NCI-H146 (cell line): ENCODE measurements at places on chromosomes 5 and 9.

DNA sequence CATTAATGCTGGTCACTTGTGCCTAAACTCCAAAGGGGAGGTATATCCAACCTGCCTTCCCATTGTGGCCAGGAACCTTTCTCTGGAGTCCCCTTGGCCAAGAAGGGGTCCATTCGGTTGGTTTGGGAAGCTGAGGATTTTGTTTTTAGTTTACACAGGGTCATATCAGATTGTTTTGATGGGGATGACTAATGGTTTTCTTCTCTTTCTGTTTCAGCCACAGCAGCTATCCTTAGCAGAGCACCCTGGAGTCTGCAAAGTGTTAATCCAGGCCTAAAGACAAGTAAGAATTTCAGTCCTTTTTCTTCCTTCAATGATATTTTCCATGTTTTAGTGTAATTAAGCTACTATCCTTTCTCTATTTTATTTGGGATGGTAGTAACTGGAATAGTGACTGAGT, 127.8 kb upstream of the CCDC152 start:
- no peak for DNase-seq

DNA sequence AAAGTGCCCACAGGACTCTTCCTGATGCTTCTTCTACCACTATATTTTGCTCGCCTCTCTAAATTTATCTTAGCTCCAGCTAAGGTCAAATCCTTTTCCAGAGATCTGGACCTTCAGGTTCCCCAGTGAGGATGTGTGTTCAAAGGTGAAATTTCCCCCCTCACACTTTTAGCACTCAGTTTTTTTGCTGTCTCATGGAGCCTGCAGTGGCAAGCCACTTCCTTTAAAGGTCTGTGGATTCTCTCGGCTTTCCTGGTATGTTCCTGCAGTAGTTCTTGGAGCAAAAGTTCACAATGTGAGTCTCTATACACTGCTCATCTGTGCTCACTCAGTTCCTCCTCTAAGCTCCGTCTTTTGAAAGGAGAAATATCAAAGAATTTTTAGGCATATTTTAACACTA, 181.4 kb downstream of the LURAP1L start:
- DNase-seq = peak; percentile 55

DNA sequence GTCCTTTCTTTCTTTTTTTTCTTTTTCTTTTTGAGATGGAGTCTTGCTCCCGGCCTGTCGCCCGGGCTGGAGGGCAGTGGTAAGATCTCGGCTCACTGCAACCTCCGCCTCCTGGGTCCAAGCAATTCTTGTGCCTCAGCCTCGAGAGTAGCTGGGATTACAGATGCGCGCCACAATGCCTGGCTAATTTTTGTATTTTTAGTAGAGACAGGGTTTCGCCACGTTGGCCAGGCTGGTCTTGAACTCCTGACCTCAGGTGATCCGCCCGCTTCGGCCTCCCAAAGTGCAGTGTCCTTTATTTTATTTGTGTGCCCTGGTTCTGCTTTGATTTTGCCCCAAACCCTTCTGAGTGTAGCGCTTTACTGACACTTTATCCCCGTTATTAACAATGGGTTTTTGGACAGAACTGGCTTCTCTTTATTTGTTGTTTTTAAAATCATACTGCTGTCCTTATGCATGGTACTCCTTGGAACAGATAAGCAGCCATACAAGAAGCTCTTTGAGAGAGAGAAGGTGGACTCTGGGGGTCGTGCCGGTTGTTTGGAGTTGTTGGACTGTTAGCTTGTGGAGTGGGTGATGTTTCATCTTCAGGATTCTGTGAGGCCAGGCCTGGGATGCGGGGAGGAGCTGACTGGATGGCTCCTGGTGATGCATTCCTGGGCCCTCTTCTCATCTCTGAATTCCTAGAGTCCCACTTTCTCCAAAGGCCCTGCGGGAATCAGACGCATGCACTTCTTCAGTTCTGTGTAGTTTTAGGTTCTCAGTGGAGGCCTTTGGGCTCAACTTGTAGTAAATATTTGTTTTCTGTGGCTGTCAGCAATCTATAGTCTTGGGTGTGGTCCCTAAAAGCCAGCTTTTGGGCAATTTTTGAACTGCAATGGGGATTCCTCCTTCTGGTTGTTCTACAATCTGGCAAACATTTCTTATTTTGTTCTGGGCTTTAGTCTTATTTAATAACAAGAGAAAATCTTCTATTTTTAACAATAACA, 47.8 kb downstream of the PTTG1 start:
- no peak for DNase-seq

DNA sequence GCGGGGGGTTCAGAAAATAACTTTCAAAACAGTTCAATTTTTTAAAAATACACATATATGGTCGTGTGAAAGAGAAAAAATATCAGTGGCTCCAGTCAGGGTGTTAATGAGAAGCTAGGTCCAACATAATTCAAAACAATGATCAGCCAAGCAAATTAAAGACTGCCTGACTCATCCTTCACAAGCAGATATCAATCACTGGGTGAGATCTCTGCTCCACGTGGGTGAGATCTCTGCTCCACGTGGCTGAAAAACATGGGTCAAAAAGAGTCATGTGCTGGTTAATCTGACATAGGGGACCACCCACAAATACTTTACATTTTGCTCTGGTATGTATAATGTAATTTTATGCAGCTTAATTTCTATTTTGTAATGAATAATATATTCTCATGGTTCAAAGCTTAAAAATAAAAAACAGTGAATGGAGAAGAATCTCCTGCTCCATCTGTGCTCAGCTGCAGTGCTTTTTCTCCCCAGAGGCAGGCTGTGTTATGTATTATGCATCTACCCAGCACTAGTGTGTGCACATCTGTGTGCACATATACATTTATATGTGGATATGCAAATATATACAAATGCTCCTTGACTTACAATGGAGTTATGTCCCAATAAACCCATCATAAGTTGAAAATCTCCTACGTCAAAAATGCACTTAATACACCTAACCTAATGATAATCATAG, 93.1 kb upstream of the S1PR3 start:
- no peak for DNase-seq

DNA sequence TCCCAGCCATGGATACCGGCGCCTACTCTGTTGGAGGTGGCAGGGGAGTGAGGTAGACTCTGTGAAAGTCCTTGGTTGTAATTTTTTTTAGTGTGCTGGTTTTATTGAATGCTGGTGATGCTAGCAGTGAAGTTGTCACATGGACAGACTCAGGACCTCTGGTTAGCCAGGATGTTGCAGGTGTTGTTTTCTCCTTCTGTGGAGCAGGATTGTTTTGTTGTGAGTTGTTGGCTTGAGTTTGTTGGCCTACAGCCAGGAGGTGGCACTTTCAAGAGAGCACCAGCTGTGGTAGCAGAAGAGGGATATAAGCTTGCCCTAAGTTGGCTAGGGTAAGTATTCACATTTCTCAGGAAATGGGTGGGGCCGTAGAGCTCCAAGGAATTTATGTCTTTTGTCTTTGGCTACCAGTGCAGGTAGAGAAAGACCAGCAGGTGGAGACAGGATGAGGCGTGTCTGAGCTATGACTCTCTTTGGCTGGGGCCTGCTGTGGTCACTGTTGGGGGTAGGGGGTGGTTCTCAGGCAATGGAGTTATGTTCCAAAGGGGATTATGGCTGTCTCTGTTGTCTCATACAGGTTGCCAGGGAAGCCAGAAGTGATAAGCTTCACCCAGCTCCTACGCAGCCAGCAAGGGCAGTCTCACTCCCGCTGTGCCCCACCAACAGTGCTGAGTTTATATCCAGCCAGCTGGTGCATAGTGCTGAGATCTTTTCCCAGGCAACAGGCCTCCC, 248.7 kb downstream of the TAF11L14 start:
- peak; percentile 99 for DNase-seq

DNA sequence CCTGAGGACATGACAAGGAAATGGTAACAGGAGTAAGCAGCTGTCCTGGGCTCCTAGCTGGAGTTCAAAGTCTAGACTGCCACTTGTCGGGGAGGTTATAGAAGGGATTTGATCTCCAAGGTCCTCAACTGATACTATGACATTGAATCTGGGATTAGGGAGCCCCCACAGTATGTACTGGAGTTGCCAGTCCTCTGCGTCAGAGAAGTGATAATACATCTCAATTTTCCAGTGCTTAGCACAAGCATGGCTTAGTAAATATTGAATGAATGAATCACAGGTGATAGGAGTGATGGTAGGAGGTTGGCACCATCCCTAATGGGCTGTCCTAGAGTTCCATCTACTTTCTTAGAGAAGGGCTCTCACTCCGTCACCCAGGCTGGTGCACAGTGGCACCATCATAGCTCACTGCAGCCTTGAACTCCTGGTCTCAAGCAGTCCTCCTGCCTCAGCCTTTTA, 6.2 kb upstream of the TPM2 start:
- no peak for DNase-seq

GRCh38 chr5:125026867-125027731, 280.7 kb upstream of the ZNF608 start:
- DNase-seq = no peak

DNA sequence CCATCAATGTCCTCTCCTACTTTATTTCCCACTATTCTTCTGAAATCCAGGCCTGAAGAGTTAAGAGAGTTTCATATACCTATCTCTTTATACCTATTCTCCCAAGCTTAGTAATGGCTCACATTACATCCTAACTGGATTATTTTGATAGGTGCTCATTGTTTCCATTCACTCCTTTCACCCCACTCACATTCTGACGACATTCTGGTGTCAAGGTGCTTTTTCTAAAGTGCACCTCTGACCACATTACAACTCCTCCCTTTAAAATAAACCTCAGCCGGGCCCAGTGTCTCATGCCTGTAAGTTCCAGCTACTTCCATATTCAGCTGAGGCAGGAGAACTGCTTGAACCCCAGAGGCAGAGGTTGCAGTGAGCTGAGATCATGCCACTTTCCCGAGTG, 417.1 kb downstream of the BNC2 start:
- DNase-seq = no peak

GRCh38 chr9:100033877-100034551, 64.8 kb downstream of the ERP44 start:
- no peak for DNase-seq

GRCh38 chr5:55899344-55899743, 48.2 kb downstream of the IL31RA start:
- DNase-seq = no peak

GRCh38 chr9:15227491-15227890, 79.5 kb downstream of the TTC39B start:
- DNase-seq = no peak

DNA sequence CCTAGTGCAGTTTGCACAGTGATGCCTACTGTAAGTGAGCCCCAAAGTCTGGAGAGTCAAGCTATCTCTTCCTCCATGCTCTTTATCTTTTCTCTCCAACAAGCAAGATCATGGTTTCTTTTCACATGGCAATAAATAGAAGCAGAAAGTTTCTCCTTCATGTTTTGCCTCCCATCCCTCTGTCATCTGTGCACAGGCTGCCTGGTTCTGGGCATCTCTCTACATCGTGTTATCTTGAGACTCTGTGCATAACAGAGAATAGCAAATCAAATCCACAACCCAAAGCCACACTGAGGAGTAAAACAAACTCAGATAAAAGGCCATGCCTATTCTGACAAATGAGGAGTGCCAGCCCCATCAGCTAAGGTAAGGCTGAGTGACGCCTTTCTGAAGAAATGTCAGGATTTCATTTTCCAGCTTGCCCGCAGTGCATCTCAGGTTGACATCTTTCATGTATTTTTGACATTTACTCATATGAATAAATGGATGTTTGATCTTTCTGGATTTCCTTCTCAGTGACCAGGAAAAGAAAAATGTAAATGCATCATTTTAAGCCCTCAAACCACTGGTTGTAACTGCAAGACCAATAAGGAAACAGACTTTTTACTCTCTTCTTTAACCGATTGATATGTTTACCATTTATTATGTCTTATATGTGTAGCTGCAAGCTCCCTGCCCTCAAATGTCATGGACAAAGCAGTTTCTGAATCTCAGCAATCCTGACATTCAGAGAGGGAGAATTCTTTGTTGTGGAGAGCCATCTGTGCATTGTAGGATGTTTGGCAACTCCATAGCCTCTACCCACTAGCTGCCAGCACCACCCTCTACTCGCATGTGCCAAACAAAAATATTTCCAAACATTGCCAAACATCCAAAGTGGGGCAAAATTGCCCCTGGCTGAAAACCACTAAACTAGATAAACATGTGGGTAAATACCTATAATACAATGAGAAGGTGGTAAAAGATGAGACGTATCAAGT, 49.2 kb upstream of the ACO1 start:
- no peak for DNase-seq

- DNase-seq = no peak
These were observed 165.3 kb downstream of the ERCC6L2 start for GRCh38 chr9:96040591-96041461.

GRCh38 chr9:98607787-98608186, 100.9 kb downstream of the GABBR2 start:
- DNase-seq = no peak

DNA sequence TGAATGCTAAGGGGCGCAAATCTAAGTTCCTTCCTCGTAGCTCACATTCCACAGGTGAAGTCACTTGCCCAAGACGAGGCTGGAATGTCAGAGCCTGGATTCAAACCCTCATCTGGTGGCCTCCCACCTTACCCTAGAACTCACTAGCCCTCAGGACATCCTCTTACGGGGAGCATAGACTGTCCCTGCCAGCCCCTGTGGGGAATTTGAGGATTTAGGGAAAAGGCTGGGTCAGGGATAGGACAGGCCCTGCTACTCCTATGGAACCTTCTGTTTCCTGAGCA, 45.0 kb downstream of the IRF1 start:
- no peak for DNase-seq

GRCh38 chr9:21796768-21797167, 5.7 kb upstream of the MTAP start:
- DNase-seq = no peak

DNA sequence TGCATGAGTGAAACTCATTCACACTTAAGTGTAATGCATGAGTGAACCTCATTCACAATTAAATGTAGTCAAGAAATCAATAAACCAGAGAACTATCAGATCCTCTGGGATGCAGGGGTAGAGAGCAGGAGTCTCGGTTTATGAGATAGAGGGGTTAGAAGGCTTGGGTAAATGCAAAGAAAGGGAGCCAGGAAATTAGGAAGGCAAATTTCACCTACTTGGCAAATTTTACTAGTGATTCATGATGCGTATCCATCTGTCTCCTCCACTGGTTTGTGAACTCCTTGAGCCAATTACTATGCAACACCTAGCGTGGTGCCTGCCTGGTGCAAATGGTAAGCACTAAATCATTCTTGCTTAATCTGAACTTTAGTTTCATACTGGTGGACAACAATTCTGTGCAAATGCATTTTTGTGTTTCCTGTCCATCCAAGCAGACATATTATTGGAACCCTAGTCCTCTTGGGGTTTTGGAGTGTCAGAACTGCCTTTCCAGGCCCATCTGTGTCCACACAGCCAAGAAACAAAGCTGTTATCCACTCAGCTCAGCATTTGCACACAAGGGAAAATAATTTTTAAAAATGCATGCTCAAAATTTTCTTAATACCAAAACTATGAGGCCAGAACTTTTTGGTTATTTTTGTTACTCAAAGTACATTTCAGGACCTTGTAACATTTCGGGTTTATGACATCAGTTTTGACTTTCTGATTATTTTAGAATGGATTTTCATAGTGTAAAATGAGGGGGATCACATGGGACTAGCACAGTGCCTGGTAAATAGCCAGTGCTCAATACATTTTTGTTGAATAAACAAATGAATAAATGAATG, 5.2 kb downstream of the HAPLN1 start:
- no peak for DNase-seq

GRCh38 chr5:32500181-32500580, 55.6 kb upstream of the ZFR start:
- peak; percentile 64 for DNase-seq

GRCh38 chr9:90881648-90882047, 80.0 kb downstream of the SYK start:
- DNase-seq = no peak

- no peak for DNase-seq
These were observed 4.6 kb downstream of the ENHO start for GRCh38 chr9:34518110-34518616.
